ENCODE measurements at places on chromosomes 12 and 14.
A peak's percentile ranks its signal among the peaks of the same experiment; 100 is the strongest.

DNA sequence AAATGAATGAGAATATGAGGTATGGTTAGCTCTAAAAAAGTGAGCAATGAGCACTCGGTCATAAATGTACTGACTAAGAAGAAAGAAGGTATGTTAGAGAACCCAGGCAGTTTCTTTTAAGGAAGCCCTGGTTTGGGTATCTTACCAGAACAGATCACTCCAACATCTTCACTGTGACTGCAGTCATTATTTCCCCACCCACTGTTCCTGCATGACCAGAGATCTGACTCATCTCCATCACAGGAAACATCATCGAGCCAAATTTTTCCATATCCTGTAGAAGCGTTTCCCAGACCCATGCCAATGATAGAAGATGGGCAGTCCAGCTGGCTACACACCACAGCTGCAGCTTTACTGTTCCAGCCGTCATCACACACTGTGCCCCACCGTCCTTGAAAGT lies 48.0 kb downstream of the CD163L1 start:
- peak; percentile 1 for DNase-seq

DNA sequence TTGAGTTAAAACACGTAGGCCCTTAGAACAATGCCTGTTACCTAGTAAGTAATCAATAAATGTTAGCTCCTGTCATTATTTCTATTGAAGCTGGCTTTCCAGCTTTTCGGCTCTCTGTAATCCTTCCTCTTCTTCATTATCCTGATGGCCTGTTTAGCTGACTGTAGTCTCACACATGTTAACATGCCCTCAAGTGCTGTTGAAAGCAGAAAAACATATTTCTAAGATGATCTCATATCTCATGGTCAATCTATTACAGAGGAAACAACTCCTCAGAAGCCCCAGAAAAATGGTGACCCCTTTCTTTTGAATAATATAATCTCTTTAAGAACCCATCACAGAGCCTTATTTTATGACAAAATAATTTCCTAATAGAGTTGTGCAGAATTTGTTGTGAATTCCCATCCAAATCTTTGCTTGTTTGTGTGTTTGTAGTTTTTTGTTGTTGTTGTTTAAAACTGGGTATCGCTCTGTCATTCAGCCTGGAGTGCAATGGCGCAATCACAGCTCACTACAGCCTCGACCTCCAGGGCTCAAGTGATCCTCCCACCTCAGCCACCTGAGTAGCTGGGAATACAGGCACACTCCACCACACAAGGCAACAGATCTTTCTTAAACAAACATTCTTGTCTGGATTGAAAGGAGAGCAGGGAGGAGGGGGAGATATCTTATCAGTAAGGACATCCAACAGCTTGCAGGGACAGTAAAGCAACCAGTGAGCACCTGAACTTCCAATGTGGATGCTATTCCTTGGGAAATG lies 242.5 kb upstream of the CAND1 start:
- no peak for DNase-seq

DNA sequence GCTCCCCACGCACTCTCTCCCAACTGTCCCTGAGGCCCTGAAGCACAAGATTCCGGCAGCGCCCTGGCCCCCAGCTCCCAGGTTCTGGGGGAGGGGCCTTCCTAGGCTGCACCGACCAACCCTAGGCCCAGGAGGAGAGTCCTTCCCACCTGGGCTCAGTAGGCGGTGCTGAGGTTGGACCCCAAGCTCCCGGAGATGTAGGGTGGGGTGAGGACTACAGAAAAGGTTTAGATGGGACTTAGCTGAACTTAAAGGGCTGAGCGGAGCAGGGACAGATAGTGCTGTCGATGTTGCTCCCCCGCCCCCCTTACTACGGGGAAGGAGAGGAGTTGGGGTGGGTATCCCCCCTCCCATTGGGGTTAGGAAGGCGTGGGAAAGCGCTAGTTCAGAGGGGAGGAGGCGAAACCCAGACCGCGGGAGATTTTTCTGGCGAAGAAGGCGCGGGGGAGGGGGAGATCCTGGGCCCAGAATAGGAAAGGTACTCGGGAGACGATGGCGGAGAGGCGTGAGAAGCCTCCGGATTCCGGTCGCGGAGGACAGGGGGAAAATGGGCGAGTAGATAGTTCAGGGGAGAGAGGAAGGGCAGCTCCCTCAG lies 4.2 kb upstream of the BAZ2A start:
- DNase-seq, result peak; percentile 42

- no peak for DNase-seq
These were observed 17.2 kb upstream of the TPCN1 start for GRCh38 chr12:113203852-113204760.

DNA sequence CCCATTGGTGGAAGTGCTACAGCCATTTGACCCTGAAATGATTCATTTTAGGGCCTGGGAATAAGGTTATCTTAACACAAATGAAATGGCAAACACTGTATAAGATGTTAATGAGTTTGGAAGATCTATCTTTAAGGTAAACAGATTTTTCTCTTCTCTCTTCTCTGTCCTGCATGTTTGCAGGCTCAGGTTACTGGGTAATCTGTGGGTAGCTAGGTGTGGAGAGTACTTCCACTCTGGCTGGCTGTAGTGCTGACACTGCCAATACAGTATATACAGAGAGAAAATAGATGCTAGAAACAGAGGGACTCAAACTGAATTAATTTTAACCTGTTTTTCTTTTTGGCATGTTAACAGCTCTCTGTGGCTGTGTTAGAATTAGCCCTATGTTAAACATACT lies 84.6 kb downstream of the SLC38A6 start:
- no peak for DNase-seq

DNA sequence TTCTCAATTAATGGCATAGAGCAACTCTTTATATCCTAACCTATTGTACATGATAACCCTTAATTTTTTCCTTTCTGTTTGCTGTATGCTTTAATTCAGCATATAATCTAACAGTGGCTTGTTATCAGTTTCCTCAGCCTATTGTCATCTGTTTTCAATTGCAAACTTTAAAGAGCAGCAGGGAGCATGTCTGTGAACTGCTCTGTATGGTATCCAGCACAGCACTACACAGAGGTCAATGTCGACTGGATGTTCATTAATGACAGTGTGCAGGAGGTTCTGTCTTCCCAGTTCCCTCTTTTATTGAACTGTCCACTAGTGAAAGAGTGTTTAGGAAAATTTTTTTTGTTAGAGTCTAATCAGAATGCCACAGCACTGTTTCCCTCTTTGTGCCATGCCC lies 609.1 kb downstream of the SOX5 start:
- DNase-seq, result no peak

All from stimulated activated CD4-positive, alpha-beta T cell treated with anti-CD3 and anti-CD28 coated beads, Interleukin-2, amount 100 ng/mL, for 24 hours (primary cell).